Panc1 (cell line): ENCODE measurements at places on chromosomes 7 and 10. TPM values are rescaled to one million over a fixed set of nuclear protein-coding genes. Genes with fewer than 3 reads are reported as not detected.
A peak's percentile ranks its signal among the peaks of the same experiment; 100 is the strongest.

DNA sequence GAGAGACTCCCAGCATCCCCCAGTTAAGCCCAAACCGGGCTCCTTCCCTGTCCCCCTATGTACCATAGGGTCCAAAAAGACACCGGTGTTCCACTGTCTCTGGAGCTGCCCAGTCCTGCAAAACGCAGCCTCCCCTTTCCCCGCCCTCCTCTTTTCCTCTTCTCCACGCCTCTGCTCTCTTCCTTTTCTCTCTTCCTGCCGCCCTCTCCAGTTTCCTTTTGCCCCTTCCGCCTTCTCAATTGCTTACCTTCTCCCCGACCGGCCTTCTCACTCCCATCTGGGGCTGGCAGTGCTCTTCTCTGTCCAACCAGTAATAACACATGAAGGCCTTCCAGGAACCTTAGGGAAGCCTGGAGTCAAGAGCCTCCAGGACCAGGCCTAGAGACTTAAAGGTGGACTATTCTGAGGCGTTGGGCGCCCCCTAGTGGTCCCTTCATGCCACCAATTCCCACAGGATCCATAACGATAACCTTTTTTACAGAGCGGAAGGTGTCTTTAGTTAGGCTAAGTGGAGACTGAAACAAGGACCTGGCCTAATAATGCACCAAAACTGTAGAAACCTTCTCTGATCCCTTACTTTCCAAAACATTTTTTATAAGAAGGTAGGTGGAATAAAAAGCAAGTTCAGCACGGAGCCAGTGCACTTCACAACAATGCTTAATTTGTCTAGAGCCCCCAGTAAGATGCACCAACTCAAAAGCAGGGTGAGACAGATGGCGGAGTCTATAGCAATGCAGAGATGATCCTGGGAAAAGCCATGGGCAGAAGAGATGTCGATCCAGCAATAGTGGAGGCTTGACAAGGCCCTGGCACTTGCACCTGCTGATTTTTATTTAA, 27.2 kb upstream of the MSRB2 start:
- no peaks in the 10 kb centered on the region for H3K27me3 ChIP-seq
- H3K27ac ChIP-seq, result no peak overlapping the region
- peak; percentile 46 for DNase-seq
- H3K4me3 ChIP-seq, result no peak overlapping the region
- H3K4me1 ChIP-seq, result 0 out of 2 replicates have a peak, but pooled peaks cover 4% of the 10 kb centered on the region

Gene ACTR3C
- 6.5 TPM for total RNA-seq

- H3K4me3 ChIP-seq, result no peak overlapping the region
- DNase-seq, result no peak
- H3K4me1 ChIP-seq, result peaks cover 25% of the 10 kb centered on the region
- no peak overlapping the region for H3K27ac ChIP-seq
- no peaks in the 10 kb centered on the region for H3K27me3 ChIP-seq
Measured at GRCh38 chr10:101054351-101054750, 7.4 kb upstream of the KAZALD1 start.

GRCh38 chr7:39985398-39985918, 35.4 kb downstream of the CDK13 start:
- no peaks in the 10 kb centered on the region for H3K4me1 ChIP-seq
- no peak overlapping the region for H3K27ac ChIP-seq
- DNase-seq, result no peak
- H3K4me3 ChIP-seq, result no peak overlapping the region
- H3K27me3 ChIP-seq, result no peaks in the 10 kb centered on the region

- peaks cover 18% of the 10 kb centered on the region for H3K27me3 ChIP-seq
- no peak overlapping the region for H3K4me3 ChIP-seq
- H3K36me3 ChIP-seq, result no peaks in the 10 kb centered on the region
- DNase-seq, result no peak
- no peaks in the 10 kb centered on the region for H3K4me1 ChIP-seq
Measured at GRCh38 chr7:30703756-30704155, 21.5 kb upstream of the CRHR2 start.

- H3K4me1 ChIP-seq, result no peaks in the 10 kb centered on the region
- no peaks in the 10 kb centered on the region; the same call in 1 of the 2 replicates for H3K27me3 ChIP-seq
- H3K4me3 ChIP-seq, result no peak overlapping the region
- DNase-seq, result no peak
- H3K27ac ChIP-seq, result no peak overlapping the region
Measured at GRCh38 chr10:60606343-60607080, 171.8 kb upstream of the CDK1 start.

DNA sequence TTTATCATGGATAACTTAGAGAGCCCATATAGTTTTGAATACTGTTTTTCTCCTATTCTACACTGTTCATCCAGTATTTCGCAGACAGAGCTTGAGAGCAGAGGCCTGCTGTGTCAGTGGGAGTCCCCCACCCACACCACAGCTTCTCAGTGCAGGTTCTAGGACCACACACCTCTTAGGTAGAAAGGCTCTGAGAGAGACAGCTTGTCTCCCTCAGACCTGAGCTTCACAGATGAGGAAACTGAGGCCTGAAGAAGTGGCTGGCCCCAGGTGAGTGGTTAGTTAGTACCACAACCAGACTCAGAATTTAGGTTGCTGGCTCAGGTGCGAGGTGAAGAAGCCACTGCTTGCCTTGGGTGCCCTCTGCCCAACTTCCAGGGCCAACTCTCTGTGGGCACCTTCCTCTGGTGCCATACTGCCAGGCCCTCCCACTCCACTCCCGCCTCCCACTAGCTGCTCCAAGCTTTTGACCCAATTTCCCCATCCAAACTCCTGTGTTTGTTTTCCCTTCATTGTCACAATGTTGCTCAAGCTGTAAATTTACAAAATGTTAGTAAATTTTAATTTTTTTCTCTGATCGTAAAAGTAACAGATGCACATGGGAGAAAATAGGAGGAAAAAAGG, 7.6 kb upstream of the HILPDA start:
- H3K4me3 ChIP-seq, result no peak overlapping the region
- H3K36me3 ChIP-seq, result no peaks in the 10 kb centered on the region
- peaks cover 28% of the 10 kb centered on the region for H3K4me1 ChIP-seq
- no peak for DNase-seq
- H3K27ac ChIP-seq, result peak overlapping the region; percentile 76

Gene OPALIN
- total RNA-seq, result not detected

DNA sequence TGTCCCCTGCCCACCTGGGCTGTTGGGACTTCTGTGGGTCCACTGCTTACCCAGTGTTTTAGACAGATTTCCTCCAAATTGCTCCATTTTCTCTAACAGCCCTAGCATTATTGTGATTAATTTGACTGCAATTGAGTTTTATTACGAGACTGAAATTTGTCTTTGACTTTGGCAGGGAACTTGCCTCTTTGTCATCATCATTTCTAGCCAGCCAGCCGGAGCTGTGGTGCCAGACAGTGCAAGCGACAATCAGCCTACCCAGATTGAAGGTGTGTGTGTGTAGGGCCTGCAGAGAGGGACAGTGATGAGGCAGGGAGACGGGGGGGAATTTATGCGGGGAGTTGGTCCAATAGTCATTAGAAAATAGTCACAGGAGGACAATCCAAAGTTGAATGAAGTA, 743.0 kb downstream of the NRG3 start:
- no peak overlapping the region for H3K4me3 ChIP-seq
- no peak for DNase-seq
- no peak overlapping the region for H3K27ac ChIP-seq
- H3K4me1 ChIP-seq, result no peaks in the 10 kb centered on the region

DNA sequence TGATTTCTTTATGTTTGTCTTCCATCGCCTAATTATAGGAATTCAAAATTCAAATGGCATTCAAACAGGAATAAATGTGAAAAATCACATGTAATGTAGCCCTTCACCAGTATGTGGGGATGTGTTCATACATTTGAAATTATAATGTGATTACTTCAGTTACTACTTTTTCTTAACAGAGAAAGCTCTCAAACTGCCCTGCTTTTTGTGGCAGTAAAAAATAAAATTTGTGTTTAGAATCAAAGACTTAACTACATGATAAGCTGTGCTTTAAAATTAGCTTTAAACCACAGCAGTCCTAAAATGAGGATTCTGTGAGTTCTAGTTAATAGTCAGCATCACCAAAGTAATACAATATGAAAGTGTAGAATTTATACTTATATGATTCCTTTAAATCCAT, 7.8 kb upstream of the HERC4 start:
- H3K27me3 ChIP-seq, result no peaks in the 10 kb centered on the region
- peaks cover 73% of the 10 kb centered on the region for H3K4me1 ChIP-seq
- H3K27ac ChIP-seq, result peak overlapping the region; percentile 100
- no peak for DNase-seq
- H3K4me3 ChIP-seq, result no peak overlapping the region

DNA sequence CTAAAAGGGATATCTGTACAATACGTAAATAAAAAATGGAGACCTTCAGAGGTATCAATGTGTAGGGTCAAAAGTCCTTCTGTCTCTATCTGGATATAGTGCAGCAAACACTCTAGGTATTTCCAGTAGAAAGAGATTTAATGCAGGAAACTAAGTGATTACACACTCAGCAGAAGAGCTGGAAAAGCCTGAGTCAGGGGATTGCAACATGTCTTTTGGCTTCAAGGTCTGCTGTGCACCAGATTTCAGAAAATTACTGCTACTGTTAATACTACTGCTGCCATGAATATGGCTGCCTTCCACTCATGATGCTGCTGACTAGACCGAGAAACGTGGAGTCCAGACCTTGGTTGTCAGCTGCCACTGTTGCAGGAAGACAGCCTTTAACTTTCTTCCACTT, 94.9 kb upstream of the DLX6 start:
- H3K27ac ChIP-seq, result no peak overlapping the region
- DNase-seq, result no peak
- H3K27me3 ChIP-seq, result no peaks in the 10 kb centered on the region

DNA sequence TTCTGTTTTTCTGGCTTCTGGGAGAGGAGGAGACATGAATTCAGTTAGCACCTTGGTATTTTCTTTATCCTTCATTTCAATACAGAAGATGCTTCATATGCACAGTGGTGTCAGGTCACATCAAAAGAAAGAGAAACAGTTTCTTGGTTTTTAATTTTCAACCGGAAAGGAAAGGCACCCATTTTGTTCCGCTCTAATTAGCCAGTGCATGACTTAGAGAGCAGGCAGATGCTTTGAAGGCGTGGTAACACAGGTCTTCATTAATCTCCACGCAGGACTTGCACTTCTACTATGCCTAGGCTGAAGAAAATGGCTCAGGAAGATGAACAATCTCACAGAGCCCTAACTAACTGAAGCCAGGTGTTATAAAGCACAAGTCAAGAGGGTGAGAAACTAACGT, 70.4 kb upstream of the ATRNL1 start:
- no peaks in the 10 kb centered on the region for H3K27me3 ChIP-seq
- no peaks in the 10 kb centered on the region for H3K36me3 ChIP-seq
- no peak for DNase-seq

Gene ING3
- total RNA-seq, result 9.1 TPM

DNA sequence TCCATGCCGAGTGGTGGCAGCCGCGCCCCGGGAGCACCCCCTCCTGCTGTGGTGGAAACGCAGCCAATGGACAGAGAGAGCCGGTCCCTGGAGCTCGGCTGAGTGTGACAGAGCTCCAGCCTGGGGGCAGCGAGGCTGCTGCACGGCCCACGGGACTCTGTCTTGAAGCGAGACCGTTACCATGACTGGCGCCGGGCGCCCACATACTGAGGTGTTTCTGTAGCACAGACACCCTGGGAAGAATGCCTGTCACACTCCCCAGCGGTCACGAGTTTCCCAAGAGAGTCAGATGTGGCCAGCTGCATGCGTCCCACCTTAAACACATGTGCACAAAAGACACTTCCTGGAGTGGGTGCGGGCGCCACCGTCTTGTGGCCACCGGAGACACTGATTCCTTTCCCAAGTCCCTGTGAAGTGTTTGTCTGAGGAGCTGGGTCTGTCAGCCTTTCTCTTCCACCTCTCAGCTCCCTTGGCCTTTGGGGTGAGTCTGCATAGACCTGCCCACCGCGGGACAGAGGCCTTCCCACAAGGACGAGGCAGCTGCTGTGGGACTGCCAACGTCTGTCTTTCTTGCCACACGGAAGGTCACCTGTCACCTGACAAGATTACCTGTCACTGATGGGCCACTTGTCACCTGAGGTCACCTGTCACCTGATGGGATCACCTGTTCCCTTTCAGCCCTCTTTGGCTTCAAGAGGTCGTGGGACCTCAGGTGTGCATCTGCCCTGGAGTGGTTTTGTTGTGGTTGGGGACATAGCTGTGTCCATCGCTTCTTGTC, 94.6 kb downstream of the DNAJB6 start:
- no peaks in the 10 kb centered on the region for H3K4me1 ChIP-seq
- no peaks in the 10 kb centered on the region for H3K27me3 ChIP-seq
- DNase-seq, result no peak
- H3K4me3 ChIP-seq, result no peak overlapping the region
- H3K27ac ChIP-seq, result no peak overlapping the region

GRCh38 chr7:16205466-16205865, 215.9 kb downstream of the CRPPA start:
- no peak overlapping the region for H3K4me3 ChIP-seq
- H3K36me3 ChIP-seq, result no peaks in the 10 kb centered on the region
- H3K27ac ChIP-seq, result no peak overlapping the region
- H3K27me3 ChIP-seq, result no peaks in the 10 kb centered on the region
- H3K4me1 ChIP-seq, result no peaks in the 10 kb centered on the region

DNA sequence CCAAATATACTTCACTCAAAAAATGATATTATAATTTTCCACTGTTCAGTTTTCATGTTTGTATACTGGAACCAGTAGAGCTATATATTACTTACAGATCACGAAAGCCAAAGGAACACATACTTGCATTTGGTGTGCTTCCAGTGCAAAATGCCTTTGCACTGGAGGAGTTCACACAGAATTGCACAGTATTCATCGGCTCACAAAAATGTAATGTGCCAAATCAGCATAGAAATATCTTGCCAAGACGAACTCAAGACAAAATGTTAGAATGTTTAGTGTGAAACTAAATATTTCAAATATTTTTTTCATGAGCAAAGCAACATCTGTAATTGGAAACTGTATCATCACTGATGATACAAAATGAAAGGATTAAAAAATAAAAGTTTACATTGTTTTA, 646.2 kb upstream of the SEMA3D start:
- no peak for DNase-seq
- H3K4me1 ChIP-seq, result no peaks in the 10 kb centered on the region
- no peaks in the 10 kb centered on the region for H3K27me3 ChIP-seq

GRCh38 chr7:76151932-76152331, 49.8 kb upstream of the SRRM3 start:
- no peaks in the 10 kb centered on the region for H3K27me3 ChIP-seq
- H3K27ac ChIP-seq, result no peak overlapping the region
- no peak overlapping the region for H3K4me3 ChIP-seq
- no peaks in the 10 kb centered on the region for H3K4me1 ChIP-seq

DNA sequence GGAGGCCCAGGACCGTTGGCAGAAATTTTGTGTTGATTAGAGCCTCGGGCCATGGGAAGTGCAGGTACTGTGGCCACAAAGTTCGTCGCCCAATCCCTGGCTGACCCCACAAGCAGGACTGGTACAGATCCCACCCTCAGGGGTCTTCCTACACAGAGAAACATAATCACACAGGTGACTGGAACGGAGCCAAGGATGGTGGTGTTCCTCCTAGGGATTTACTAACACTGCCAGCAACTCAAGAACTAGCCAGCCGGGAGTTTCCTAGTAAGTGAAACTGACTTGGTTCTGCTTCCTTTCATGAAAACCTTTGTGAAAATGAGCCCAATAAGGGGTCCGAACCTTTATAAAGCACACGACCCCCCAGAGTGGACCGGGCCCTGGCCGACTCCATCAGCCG, 5.7 kb downstream of the CUX1 start:
- H3K4me3 ChIP-seq, result no peak overlapping the region
- no peak overlapping the region for H3K27ac ChIP-seq
- H3K4me1 ChIP-seq, result peaks cover 32% of the 10 kb centered on the region
- H3K36me3 ChIP-seq, result no peaks in the 10 kb centered on the region
- DNase-seq, result no peak
